Activated T-cell treated with anti-CD3 and anti-CD28 coated beads, Interleukin-2, amount 50 U/mL, for 24 hours (primary cell): ENCODE measurements at places on chromosomes 12 and 14.

GRCh38 chr14:92421751-92422150 is 91.8 kb upstream of the RIN3 start:
- no peak overlapping the region for H3K4me3 ChIP-seq
- DNase-seq: no peak
- H3K27me3 ChIP-seq: no peaks in the 10 kb centered on the region
- no peaks in the 10 kb centered on the region for H3K36me3 ChIP-seq

GRCh38 chr12:2277492-2278155 is 224.8 kb downstream of the CACNA1C start:
- H3K27ac ChIP-seq: no peak overlapping the region
- H3K36me3 ChIP-seq: no peaks in the 10 kb centered on the region
- DNase-seq: no peak
- H3K4me3 ChIP-seq: no peak overlapping the region
- no peaks in the 10 kb centered on the region for H3K4me1 ChIP-seq

DNA sequence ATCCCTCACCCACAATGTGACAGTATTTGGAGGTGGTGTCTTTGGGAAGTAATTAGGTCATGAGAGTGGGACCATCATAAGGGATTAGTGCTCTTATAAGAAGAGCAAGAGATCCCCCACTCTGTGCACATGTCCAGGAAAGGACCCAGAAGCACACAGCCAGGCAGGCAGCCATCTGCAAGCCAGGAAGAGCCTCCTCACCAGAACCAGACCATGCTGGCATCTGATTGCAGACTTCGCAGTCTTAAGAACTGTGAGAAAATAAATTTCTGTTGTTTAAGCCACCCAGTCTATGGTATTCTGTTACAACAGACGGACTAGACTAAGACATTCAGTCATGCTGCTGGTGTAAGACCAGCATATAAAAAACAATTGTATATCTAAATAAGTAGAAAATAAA is 69.8 kb downstream of the EFCAB11 start:
- no peak overlapping the region for H3K27ac ChIP-seq
- H3K4me1 ChIP-seq: no peaks in the 10 kb centered on the region
- no peaks in the 10 kb centered on the region for H3K27me3 ChIP-seq
- H3K4me3 ChIP-seq: no peak overlapping the region

- peaks cover 51% of the 10 kb centered on the region for H3K36me3 ChIP-seq
- H3K27me3 ChIP-seq: no peaks in the 10 kb centered on the region
- H3K4me3 ChIP-seq: no peak overlapping the region
- no peak for DNase-seq
- H3K27ac ChIP-seq: no peak overlapping the region
- H3K4me1 ChIP-seq: no peaks in the 10 kb centered on the region
These were observed 186.4 kb downstream of the ANO6 start for GRCh38 chr12:45402288-45402687.

DNA sequence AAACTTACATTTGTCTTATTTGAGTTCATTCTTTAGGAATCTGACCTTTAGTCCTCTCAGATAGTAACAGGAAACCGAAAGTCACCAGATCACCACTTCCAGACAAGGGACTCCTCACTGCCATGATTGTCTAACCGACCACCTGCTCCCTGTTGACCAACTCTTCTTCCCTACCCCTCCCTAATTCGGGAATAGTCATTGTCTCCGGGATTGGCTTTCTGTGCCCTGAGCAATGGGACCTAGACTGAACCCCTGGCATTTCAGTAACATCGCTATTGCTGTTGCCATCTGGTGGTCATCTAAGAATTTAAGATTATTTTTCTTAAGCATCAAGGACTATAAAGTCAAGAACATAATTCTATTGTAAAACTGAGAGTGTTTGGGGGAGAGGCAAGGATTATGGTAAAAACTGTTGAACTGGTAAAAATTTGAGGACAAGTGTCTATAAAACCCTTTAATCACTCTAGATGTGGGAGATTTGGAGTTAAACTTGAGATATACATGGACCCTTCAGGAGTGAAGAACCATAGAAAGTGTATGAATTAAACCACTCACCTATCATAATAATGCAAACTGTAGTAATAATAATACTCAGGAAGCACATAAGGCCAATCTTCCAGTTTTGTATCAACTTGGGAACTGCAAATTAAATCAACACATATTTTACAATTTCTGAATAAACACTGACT is 6.3 kb downstream of the CLEC2A start:
- peak; percentile 50 for DNase-seq
- peak overlapping the region; percentile 62 for H3K4me3 ChIP-seq
- H3K27ac ChIP-seq: peak overlapping the region; percentile 64
- no peaks in the 10 kb centered on the region for H3K27me3 ChIP-seq

DNA sequence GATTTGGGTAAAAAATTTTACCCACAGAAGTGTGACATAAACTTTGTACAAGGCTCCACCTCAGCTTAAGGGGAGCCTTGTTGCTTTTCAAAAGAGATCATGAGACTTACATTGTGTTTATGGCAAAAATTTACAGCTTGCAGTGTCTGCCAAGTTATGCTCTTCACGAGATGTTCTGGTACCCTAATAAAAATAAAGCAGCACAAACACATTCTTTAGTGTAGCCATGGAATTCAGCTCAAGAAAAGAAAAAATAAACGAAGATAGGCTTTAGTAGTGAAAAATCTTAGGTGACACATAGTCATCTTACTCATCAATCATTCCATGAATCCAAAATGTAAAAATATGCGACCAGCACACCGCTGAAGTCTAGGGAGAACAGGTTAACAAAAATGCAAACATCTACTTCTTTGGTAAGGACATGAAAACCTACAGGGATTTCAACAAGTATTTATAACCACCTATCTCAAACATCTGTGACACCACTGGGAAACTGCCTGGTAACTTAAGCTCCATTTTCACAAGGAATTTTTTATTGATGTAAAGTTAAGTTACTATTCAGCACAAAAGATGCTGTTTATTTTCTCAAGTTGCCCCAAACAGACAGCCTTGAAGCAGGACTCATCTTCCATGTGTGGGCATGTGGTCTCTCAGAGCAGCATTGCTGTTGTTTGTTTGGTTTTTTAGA is 32.9 kb downstream of the DMAC2L start:
- H3K4me3 ChIP-seq: no peak overlapping the region
- no peaks in the 10 kb centered on the region for H3K27me3 ChIP-seq
- H3K27ac ChIP-seq: no peak overlapping the region
- peaks cover 29% of the 10 kb centered on the region for H3K4me1 ChIP-seq
- H3K36me3 ChIP-seq: peaks cover 10% of the 10 kb centered on the region

- H3K27ac ChIP-seq: no peak overlapping the region
- H3K4me3 ChIP-seq: no peak overlapping the region
- H3K36me3 ChIP-seq: no peaks in the 10 kb centered on the region
- H3K27me3 ChIP-seq: no peaks in the 10 kb centered on the region
These were observed 98.6 kb downstream of the ARF6 start for GRCh38 chr14:49991491-49991890.

DNA sequence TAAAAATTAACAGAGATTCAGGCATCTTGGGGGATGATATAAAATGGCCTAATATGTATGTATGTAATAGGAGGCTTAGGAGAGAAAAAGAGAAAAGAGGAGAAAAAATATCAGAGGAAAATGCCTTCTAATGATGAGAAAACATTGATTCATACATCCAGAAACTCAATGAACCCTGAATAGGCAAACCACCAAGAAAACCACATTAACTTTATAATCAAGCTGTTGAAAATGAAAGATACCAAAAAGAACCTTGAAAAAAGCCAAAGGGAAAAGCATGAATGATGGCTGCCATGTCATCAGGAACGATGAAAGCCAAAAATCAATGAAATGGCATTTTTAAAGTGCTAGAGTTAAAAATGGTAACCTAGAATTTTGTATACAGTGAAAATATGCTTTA is 180.2 kb downstream of the EPS8 start:
- no peak overlapping the region for H3K27ac ChIP-seq
- peaks cover 10% of the 10 kb centered on the region for H3K27me3 ChIP-seq
- H3K36me3 ChIP-seq: no peaks in the 10 kb centered on the region
- DNase-seq: no peak
- no peaks in the 10 kb centered on the region for H3K4me1 ChIP-seq

- no peak overlapping the region for H3K27ac ChIP-seq
- H3K4me3 ChIP-seq: no peak overlapping the region
- no peak for DNase-seq
- H3K36me3 ChIP-seq: no peaks in the 10 kb centered on the region
These were observed 64.1 kb downstream of the E2F7 start for GRCh38 chr12:77001276-77001675.

DNA sequence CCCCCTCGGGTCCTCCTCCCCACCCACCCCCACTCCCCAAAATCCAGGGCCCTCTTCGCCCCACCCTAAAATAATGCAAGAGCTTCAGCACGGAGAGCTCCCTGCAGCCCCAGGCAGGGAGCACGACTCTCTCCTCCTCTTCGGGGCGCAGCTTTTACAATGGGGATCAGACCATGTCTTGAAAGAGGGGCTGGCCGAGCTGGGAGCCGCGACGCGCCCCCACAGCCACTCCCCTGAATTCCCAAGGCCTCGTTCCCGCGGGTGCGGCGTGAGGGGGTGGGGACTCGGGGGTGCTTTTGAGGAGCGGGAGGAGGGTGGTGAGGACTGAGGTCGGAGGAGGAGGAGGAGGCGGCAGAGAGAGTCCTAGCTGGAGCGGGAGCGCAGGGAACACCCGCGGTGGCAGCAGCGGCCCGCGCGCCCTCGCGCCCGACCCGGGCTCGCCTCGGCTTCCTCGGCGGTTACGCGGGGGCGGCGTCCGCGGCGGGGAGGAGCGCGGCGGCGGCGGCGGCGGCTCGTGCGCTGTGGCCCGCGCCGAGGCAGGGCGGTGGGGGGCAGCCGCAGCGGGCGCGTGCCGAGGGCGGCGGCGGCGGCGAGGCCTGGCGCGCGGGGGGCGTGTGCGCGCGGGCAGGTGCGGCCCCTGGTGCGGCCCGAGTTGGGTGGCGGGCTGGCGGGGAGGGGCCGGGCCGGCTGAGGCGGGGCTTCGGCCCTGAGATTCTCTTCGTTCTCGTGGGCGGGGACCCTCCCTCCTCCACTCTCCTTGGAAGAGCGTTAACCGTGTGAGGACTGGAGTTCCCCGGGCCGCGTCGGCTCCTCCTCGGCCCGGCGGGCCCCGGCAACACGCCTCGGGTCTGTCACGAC is at the start of gene ANKS1B:
TSS of gene ANKS1B (minus strand) at position 666 of the 858 bp plus-strand sequence. CDS start 699 bp downstream, outside the sequence.
- no peaks in the 10 kb centered on the region for H3K36me3 ChIP-seq
- peak within 1 kb of the TSS; percentile 63 for H3K4me3 ChIP-seq
- peaks cover 12% of the 10 kb centered on the region for H3K4me1 ChIP-seq
- no peak within 1 kb of the TSS for H3K27ac ChIP-seq

GRCh38 chr12:76571256-76571655 is 11.7 kb upstream of the OSBPL8 start:
- H3K4me3 ChIP-seq: no peak overlapping the region
- H3K27me3 ChIP-seq: no peaks in the 10 kb centered on the region
- peaks cover 11% of the 10 kb centered on the region for H3K4me1 ChIP-seq
- no peak overlapping the region for H3K27ac ChIP-seq
- H3K36me3 ChIP-seq: no peaks in the 10 kb centered on the region
- no peak for DNase-seq

GRCh38 chr12:92425165-92425564 is 277.6 kb upstream of the PLEKHG7 start:
- H3K27ac ChIP-seq: no peak overlapping the region
- no peaks in the 10 kb centered on the region for H3K36me3 ChIP-seq

- H3K4me3 ChIP-seq: no peak overlapping the region
- H3K36me3 ChIP-seq: no peaks in the 10 kb centered on the region
- no peak for DNase-seq
- H3K4me1 ChIP-seq: no peaks in the 10 kb centered on the region
These were observed 290.2 kb downstream of the PRKD1 start for GRCh38 chr14:29637411-29637810.

DNA sequence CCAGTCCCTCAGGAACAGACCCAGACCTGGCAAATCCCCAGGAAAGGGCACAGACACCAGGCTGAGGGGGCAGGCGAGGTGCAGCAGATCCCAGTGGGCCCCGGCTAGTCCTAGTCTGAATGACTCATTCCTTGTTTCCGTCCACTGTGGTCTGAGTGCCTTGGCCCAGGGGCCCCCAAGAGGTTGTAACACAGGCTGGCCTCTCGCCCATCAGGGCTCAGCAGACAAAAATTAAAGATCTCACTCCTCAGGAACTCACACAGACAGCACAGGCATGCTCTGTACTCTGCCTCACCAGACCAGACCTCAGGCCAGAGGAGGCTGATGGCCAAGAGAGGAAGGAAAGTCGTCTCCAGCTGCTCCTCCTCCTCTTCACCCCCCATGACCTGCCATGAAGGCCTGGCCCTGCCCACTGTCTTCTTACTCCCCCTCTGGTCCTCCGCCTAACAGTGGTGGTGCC is 7.7 kb upstream of the LTBP2 start:
- DNase-seq: no peak
- H3K4me1 ChIP-seq: peaks cover 63% of the 10 kb centered on the region
- H3K27ac ChIP-seq: no peak overlapping the region
- H3K36me3 ChIP-seq: no peaks in the 10 kb centered on the region
- no peak overlapping the region for H3K4me3 ChIP-seq

- H3K27me3 ChIP-seq: no peaks in the 10 kb centered on the region
- no peaks in the 10 kb centered on the region for H3K36me3 ChIP-seq
- no peaks in the 10 kb centered on the region for H3K4me1 ChIP-seq
- H3K4me3 ChIP-seq: no peak overlapping the region
- no peak overlapping the region for H3K27ac ChIP-seq
These were observed 183.8 kb downstream of the TMEM132C start for GRCh38 chr12:128450810-128451209.

GRCh38 chr12:94603434-94604365 is 46.7 kb downstream of the TMCC3 start:
- DNase-seq: peak; percentile 59
- no peak overlapping the region for H3K4me3 ChIP-seq
- H3K36me3 ChIP-seq: no peaks in the 10 kb centered on the region
- H3K27ac ChIP-seq: no peak overlapping the region
- no peaks in the 10 kb centered on the region for H3K4me1 ChIP-seq
- H3K27me3 ChIP-seq: peaks cover 26% of the 10 kb centered on the region

GRCh38 chr12:40137252-40137651 is 31.4 kb upstream of the SLC2A13 start:
- no peaks in the 10 kb centered on the region for H3K36me3 ChIP-seq
- no peak overlapping the region for H3K4me3 ChIP-seq
- no peak for DNase-seq
- H3K27me3 ChIP-seq: peaks cover 15% of the 10 kb centered on the region

GRCh38 chr12:62716866-62717525 is 218.0 kb downstream of the PPM1H start:
- no peak overlapping the region for H3K4me3 ChIP-seq
- no peak for DNase-seq
- no peaks in the 10 kb centered on the region for H3K27me3 ChIP-seq
- no peaks in the 10 kb centered on the region for H3K36me3 ChIP-seq
- H3K4me1 ChIP-seq: no peaks in the 10 kb centered on the region
- no peak overlapping the region for H3K27ac ChIP-seq

DNA sequence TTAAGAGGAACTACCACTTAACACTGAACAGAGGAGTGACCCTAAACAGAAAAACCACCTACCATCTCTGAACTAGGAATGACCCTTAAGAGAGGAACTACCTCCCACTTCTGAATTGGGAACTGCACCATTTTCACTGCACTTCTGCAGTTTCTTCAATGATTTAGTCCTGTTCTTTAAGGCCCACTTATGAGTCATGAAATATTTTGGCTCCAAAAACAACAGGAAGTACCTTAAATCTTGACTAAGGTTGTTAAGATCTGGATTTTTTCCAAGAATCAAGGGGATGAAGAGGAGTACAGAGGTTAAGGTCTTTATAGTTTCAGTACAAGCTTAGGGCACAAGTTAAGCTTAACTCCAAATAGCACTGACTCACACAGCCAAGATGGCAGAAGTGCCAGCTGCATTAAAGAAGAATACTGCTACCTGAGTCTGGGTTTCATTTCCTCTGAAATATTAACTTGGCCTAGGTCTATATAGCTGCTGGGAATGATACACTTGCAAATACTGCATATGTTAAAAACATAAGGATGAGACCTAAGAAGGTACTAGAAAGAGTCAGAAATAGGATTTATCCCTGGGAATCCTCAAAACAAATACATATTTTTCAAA is 4.2 kb downstream of the NPC2 start:
- H3K36me3 ChIP-seq: peaks cover 14% of the 10 kb centered on the region
- peaks cover 17% of the 10 kb centered on the region for H3K4me1 ChIP-seq
- H3K27ac ChIP-seq: no peak overlapping the region
